BE2C (cell line): ENCODE measurements at places on chromosomes 7 and 10.

GRCh38 chr10:86400705-86401587, 34.4 kb upstream of the GRID1 start:
- DNase-seq = no peak

GRCh38 chr10:32189400-32190084, 133.3 kb upstream of the KIF5B start:
- no peak for DNase-seq

- no peak for DNase-seq
Measured at GRCh38 chr7:39085590-39086049, 107.9 kb downstream of the POU6F2 start.

- no peak for DNase-seq
Measured at GRCh38 chr10:84478151-84478550, 149.8 kb downstream of the CCSER2 start.
